ENCODE measurements at places on chromosomes 7 and 10.
A peak's percentile ranks its signal among the peaks of the same experiment; 100 is the strongest.

- DNase-seq: peak; percentile 81
- no peaks in the 10 kb centered on the region for H3K36me3 ChIP-seq
- peak overlapping the region; percentile 14 for H3K4me3 ChIP-seq
Observed at GRCh38 chr10:74921744-74922143, 95.3 kb downstream of the KAT6B start.

DNA sequence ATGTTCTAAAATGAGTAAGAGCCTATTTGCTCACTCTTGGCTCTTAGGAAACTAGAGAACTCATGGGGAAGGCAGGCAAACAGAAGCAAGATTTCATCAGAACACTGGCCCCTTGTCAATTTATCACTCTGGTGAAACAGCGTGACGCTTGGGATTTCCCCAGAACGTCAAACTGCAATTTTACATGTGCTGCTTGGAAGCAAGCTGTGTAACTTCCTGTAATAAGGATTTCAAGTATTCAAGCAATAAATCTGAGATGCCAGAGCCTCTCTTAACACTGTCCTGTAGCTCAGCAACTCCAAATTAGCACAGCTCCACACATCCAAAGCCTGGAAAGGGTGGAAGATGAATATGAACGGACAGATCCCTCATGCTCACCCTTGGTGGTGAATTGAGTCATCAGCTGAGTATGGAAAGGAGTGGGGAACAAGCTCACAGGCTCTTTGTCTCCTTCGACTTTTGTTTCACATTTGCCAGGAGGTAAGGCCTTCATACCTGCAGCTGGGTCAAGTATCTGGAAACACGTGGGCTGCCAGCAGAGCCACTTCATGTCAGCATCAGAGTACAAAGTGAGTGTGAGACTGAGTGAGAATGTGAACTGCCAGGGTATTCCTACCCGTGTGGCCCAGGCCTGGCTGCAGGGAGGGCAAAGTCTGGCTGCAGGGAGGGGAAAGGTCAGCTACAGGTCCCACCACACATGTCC lies 140.4 kb upstream of the NAMPT start:
- H3K27ac ChIP-seq: no peak overlapping the region
- H3K4me1 ChIP-seq: no peaks in the 10 kb centered on the region
- H3K4me3 ChIP-seq: no peak overlapping the region
- no peaks in the 10 kb centered on the region for H3K27me3 ChIP-seq
- H3K36me3 ChIP-seq: no peaks in the 10 kb centered on the region

DNA sequence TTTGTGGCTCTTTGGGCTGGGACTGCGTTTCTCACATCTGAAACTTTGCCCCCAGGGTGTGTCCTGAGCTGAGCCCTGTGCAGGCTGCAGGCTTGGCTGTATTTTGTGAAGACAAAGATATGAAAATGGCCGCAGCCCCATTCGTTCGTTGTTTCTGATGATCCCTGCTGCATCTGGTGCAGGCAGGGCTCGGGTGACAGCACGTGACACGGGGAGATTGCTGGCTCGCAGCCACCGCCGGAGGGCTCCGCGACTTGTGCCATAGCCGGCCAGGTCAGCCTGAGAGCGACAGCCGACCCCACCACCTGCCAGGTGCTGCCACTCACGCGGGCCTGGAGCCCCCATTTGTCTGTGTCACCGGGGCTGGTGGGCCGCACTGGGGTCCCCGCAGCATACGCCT lies 81.3 kb downstream of the ZRANB1 start:
- no peak overlapping the region for H3K4me3 ChIP-seq
- peaks cover 7% of the 10 kb centered on the region for H3K4me1 ChIP-seq
- no peak overlapping the region for H3K27ac ChIP-seq
- no peak for DNase-seq
- H3K27me3 ChIP-seq: no peaks in the 10 kb centered on the region
- H3K36me3 ChIP-seq: no peaks in the 10 kb centered on the region

- H3K27me3 ChIP-seq: no peaks in the 10 kb centered on the region
- H3K27ac ChIP-seq: no peak overlapping the region
- peak; percentile 24 for DNase-seq
- H3K4me1 ChIP-seq: peaks cover 11% of the 10 kb centered on the region
- H3K36me3 ChIP-seq: no peaks in the 10 kb centered on the region
Observed at GRCh38 chr7:12796397-12797127, 109.1 kb downstream of the ARL4A start.

- DNase-seq: no peak
- no peaks in the 10 kb centered on the region for H3K27me3 ChIP-seq
- no peaks in the 10 kb centered on the region for H3K36me3 ChIP-seq
- H3K4me3 ChIP-seq: no peak overlapping the region
- H3K4me1 ChIP-seq: no peaks in the 10 kb centered on the region
Observed at GRCh38 chr7:118974836-118975235, 750.3 kb downstream of the ANKRD7 start.

DNA sequence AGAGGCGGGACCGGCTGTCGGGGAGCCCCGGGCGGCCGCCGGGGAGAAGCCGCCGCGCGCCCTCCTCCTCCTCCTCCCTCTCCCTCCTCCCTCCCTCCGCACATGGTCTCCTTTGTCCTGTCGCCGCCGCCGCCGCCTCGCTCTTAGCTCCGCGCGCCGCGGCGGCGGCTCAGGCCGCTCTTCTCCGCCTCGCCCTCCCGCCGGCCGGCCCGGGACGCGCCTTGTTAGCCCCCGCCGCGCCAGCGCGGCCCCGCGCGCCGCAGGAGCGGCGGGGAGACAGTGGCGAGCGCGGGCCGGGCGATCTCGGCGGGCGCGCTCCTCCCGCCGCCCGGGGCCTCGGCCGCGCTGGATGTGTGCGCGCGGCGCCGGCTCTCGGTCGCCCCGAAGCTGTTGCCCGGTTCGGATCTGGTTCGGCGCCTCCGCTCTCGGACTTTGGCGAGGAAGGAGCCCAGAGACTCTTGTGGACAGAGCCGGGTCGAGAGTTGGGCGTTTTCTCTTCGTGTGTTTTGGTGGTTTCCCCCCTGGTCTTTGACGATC lies 437.4 kb upstream of the GALNT17 start:
- H3K36me3 ChIP-seq: peaks cover 3% of the 10 kb centered on the region
- DNase-seq: peak; percentile 91
- H3K4me3 ChIP-seq: peak overlapping the region; percentile 97

DNA sequence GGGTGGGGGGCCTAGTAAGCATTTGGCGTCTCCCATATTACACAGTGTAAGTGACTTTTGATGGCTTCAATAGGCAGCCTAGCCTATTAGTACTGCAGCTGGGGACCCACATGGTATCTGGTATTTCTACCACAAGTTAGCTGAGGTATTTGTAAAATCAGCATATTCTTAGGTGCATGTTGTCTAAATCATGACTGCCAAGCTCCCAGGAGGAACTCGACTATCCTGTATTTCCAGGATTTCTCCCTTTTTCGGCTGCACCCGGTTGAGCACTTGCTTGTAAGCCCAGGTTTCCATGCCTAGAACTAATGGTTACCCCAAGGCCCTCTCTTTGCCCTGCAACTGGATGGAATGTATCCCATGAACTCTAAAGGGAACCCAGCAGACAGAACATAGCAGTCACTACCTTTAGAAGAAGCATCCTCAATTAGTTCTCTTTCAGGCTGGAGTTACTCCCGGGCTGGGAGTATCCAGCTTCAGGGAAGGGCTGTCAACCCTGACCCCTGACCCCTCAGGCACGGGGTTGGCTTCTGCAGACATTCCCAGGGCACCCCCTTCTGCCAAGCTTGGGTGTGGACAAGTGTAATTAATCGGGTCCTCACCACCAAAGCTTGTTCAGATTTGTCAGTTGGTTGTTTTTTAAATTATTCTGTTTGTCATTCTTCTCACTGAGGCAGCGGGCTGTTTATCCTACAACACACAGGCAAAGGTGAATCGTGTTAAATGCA lies 90.3 kb upstream of the PARD3 start:
- H3K27ac ChIP-seq: no peak overlapping the region
- DNase-seq: peak; percentile 40
- H3K4me3 ChIP-seq: no peak overlapping the region
- H3K27me3 ChIP-seq: no peaks in the 10 kb centered on the region
- peaks cover 19% of the 10 kb centered on the region for H3K4me1 ChIP-seq
- no peaks in the 10 kb centered on the region for H3K36me3 ChIP-seq

DNA sequence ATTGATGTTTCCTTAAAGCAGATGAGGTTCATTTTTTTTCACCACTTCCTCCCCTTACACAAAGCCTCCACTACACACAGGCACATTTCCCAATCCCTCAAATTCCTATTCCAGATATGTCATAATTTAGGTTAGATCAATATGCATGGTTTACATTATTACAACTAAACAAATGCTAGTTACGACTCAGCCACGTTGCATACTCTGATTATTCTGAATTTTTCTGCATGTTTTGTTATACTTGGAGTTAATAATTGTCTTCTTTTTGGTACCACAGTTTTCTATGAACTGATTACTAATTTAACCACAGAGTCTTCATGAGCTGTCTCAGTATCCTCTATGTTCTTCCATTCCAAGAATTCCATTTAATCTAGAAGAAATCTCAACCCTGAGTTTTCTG lies 4.4 kb upstream of the BICC1 start:
- DNase-seq: no peak
- H3K27ac ChIP-seq: no peak overlapping the region
- no peaks in the 10 kb centered on the region for H3K4me1 ChIP-seq
- H3K27me3 ChIP-seq: peaks cover 51% of the 10 kb centered on the region
- no peaks in the 10 kb centered on the region for H3K36me3 ChIP-seq

DNA sequence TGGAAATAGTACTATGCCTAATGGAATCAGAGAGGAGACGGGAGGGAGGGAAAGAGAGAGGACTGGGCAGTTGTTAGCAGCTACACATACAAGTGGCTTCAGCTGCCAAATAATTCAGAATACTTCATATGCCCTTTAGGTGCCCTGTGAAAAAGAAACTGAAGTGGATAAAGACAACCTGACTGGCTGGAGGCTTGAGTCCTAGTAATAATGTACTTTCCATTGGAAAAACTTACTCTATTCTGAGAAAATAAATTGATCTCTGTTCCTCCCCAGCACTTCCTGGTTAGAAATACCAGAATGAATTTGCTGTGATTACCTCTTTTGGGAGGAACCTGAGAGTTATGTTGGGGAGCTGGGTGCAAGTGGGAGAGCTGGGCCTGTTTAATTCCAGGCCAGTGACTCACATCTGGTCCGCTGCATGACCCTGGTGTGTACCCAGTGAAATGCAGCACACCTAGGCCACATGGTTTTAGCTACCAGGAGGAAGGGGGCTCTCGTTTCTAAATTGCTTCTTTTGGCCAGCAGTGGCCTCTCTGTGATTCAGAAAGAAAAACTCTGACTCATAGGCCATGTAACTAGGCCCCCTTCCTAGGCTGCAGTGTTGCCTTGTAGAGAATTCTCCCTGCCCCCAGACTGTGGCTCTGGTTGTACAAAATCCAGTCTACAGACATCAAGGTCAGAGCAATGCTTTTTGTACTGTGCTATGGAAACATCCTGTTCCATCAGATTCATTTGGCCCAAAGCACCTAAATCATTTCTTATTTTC lies 6.5 kb downstream of the AGFG2 start:
- peak; percentile 27 for DNase-seq
- H3K36me3 ChIP-seq: no peaks in the 10 kb centered on the region
- H3K4me1 ChIP-seq: peaks cover 21% of the 10 kb centered on the region
- H3K27ac ChIP-seq: no peak overlapping the region
- no peak overlapping the region for H3K4me3 ChIP-seq

GRCh38 chr10:46553238-46554049 lies 3.0 kb downstream of the GPRIN2 start:
- H3K4me1 ChIP-seq: peaks cover 8% of the 10 kb centered on the region
- peaks cover 32% of the 10 kb centered on the region for H3K27me3 ChIP-seq
- no peak overlapping the region for H3K4me3 ChIP-seq
- no peak for DNase-seq
- no peaks in the 10 kb centered on the region for H3K36me3 ChIP-seq

GRCh38 chr7:130461272-130461671 lies 20.5 kb upstream of the CEP41 start:
- H3K36me3 ChIP-seq: no peaks in the 10 kb centered on the region
- no peak overlapping the region for H3K4me3 ChIP-seq
- H3K27me3 ChIP-seq: no peaks in the 10 kb centered on the region
- H3K27ac ChIP-seq: no peak overlapping the region
- no peak for DNase-seq
- H3K4me1 ChIP-seq: no peaks in the 10 kb centered on the region

- no peak for DNase-seq
- no peak overlapping the region for H3K27ac ChIP-seq
- H3K4me3 ChIP-seq: no peak overlapping the region
- no peaks in the 10 kb centered on the region for H3K36me3 ChIP-seq
Observed at GRCh38 chr10:129134371-129134770, 332.7 kb upstream of the MGMT start.

DNA sequence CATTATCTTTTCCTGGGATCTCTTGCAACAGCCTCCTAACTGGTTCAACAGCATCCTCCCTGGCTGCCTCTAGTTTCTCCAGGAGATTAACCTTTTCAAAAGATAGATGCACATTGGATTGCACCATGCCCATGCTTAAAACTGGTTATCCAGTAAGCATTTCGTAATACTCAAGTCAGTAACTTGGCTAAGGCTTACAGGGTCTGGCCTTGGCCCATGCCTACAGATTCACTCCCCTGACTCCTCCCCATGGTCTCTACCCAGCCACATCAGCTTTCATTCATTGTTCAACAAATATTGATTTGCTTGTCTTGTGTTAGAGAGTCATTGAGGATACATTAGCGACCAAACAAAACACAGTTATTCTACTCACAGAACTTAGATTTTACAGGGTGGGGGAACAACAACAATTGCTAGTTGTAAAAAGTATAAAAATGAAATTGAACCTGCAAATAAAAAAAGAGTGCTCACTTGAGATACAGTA lies 1.8 kb upstream of the KIF20B start:
- no peaks in the 10 kb centered on the region for H3K27me3 ChIP-seq
- no peak for DNase-seq
- H3K27ac ChIP-seq: no peak overlapping the region
- H3K4me3 ChIP-seq: no peak overlapping the region
- no peaks in the 10 kb centered on the region for H3K36me3 ChIP-seq

DNA sequence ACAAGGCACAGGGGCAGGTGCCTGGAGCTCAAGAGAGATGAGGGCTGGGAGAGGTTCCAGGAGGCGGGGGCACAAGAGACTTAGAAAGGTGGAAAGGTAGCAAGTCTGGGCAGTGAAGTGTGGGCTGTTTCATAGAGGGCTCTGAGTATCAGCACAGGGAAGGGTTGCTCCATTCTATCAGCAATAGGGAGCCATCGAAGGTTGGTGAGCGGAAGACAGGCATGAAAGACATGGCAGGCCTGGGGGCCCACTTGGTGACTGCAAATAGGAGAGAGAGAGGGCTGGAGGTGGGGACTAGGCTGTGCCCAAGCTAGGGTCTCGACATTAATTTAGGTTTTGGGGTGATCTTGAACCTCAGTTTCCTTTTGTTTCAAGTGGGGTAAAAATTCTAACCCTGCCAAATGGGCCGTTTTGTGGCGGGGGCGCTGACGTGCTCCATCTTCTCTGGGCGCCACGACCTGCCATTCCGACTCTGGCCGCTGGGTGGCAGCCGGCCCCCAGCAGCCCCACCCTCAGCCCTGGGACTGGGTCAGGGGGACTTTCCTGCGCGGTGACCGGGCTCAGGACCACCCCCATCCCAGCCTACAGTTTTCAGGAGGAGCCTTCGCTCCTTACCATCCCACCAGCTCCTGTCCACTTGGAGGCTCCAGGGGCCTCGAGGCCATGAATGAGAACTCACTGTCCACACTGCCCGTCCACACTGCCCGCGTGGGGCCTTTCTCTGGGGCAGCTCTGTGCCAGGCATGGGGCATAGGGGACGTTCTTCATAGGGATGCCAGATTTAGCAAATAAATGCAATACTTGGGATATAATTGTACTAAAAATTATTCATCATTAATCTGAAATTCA lies 37.2 kb upstream of the PCBD1 start:
- H3K36me3 ChIP-seq: no peaks in the 10 kb centered on the region
- no peaks in the 10 kb centered on the region for H3K4me1 ChIP-seq

All from neural progenitor cell (in vitro differentiated cells).